SK-MEL-5 (cell line): ENCODE measurements at places on chromosomes 7 and 10. TPM values are rescaled to one million over a fixed set of nuclear protein-coding genes. Genes with fewer than 3 reads are reported as not detected.

DNA sequence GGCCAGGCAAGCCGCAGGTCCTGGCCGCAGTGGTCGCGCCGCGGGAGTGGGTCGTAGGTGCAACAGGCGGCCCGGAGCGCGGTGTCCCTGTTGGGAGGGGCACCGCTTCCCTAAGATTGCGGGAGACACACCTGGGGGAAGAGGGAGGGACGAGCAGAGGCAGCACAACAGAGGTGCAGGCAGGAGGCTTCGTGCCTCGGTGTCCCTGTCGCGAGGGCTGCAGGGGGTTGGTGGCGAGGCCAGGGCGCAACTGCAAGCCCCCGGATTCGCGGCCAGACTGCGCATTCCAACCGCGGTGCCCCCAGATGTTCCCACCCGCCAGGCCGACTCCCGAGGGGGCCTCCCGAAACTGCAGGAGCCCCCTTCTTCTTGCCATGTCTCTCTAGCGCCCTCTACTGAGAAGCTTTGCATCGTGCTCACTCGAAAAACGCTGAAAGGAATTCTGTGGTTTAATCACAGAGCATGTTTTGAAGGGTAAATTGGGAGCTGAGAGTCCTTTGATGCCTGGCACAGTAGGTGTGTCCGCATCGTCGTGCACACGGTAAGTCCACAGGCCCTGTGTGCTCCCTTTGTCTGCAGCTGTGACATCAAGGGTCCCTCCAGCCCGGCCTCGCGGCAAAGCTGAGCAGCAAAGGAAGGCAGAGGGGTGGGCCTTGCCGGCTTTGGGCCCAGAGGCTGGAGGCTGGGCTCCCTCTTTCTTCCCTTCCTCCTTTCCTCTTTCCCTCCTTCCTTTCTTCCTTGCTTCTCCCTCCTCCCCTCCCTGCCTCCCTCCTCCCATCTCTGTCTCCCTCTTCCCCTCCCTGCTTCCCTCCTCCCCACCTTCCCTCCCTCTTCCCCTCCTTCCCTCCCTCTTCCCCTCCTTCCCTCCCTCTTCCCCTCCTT is 6.2 kb upstream of the MBL2 start:
- DNase-seq = peak; percentile 40

DNA sequence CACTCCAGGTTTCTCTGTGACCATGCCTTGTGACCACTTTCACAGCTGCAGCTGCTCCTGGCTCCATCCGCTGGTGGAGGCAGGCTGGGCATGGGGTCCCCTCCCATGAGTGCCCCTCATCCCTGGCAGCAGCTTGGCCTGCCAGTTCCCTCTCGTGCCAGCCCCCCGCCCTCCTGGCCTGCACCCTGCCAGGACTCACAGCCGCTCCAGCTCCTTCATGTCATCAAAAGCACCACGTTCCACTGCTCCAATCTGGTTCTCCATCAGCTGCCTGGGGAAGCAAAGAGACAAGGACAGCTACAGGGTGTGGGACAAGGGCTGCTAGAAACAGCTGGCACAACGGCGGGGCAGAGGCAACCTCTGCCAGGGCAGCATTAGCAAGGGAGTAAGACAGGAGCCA is 22.6 kb downstream of the SLIT1 start:
- no peak for DNase-seq

PARD3 gene
- 42.4 and 44.2 TPM in 2 replicates for total RNA-seq

GRCh38 chr7:134865001-134865845 is 85.8 kb downstream of the CALD1 start:
- DNase-seq = no peak

DNA sequence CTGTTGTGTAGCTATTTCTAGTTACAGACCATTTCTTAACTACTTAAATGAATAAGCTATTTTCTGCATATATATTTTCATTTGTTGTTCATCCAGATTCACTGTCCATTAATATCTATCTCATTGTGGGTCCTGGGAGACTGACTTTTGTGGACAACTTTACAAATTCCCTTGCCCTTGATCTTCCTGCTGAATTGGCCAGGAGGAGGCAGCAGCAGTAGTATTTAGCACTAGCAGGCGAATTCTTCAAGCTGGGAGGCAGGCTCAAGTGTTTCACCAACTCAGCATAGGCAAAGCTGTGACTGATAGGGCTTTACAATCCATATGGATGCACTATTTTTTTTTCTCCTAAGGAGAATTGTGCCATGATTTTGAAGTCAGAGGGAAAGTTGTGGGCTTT is 461.0 kb upstream of the NRG3 start:
- DNase-seq = peak; percentile 75

- DNase-seq = no peak
Observed at GRCh38 chr7:2757361-2757903, 69.4 kb downstream of the AMZ1 start.

PNLIP gene
- not detected in 2 replicates for total RNA-seq

DNA sequence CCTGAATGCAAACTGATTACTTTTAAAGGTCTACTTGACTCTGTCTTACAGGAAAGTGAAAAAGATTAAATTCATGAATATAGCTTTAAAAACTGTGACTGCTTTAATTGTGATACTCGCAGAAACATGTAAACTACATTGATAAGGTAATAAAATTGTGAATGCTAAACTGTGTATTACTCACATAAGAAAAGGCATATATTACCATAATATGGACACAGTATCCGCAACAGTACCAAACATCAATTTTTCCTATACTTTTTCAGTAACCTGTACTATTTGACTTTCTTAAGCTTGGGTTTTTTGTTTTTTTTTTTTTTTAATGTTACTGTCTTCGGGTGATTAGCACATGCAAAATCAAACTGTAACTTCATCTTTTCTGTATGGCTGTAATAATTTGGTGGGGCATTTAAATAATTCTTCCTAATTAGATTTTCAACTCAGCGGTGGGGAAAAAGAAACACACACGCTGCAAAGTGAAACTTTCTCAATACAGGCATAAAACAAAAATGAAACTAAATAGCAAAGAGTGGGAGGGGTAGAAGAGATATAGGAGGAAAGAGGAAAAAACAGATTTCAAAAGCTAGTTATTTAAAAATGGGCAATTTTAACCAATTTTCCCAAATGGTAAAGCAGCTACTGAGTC is 23.2 kb downstream of the NT5C3A start:
- no peak for DNase-seq

ANKRD2 gene
- not detected in 2 replicates for total RNA-seq

CTTNBP2 gene
- 43.3 and 46.3 TPM in 2 replicates for total RNA-seq

DNA sequence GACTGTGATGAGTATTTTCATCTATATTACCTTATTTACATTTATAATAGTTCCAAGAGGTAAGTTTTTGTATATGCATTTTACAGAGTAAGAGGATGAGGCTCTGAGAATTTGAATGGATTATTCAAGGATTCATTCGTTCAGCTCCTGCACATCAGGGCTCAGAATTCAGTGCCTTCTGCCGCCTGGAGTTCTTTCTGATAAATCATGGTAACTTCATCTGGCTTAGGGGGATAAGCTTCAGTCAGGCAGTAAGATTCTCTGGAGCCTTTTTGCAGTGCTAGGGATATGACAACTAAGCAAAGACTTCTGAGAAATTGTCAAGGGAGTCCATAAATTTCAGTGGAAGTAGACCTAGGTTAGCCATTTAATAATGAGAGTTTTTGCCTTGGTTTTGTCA is 668.6 kb downstream of the NRG3 start:
- DNase-seq = no peak

DNA sequence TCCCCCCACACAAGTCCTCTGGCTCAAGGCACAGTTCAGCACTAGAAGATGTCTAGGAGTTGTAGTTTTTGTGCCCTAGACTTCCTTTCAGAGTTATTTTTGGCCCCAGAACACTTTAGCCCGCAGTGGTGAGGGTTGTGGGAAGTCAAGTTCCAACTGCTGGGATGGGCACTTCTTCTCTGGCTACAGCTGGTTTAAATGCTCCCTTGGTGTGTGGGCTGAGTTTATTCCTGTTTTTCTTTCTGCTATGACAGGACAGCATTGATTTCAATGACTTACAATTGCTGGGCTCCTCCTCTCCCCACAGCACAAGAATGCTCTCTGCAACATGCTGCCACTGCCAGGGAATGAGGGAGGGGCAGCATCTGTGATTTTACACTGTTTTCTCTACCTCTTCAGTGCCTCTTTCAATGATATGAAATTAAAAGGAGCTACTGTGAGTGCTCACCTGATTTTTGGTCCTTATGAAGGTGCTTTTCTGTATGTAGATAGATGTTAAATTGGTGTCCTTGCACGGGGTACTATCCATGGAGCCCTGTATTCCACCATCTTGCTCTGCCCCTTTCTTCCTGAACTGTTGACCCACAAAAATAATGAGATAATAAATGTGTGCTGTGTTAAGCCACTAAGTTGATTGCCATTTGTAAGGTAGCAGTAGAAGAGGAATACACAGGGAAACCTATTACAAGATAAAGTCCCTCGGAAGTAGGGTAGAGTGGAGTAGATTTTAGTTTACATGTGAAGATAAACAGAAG is 56.3 kb downstream of the SLC13A1 start:
- no peak for DNase-seq

TRPV5 gene
- total RNA-seq = not detected in 2 replicates

DNA sequence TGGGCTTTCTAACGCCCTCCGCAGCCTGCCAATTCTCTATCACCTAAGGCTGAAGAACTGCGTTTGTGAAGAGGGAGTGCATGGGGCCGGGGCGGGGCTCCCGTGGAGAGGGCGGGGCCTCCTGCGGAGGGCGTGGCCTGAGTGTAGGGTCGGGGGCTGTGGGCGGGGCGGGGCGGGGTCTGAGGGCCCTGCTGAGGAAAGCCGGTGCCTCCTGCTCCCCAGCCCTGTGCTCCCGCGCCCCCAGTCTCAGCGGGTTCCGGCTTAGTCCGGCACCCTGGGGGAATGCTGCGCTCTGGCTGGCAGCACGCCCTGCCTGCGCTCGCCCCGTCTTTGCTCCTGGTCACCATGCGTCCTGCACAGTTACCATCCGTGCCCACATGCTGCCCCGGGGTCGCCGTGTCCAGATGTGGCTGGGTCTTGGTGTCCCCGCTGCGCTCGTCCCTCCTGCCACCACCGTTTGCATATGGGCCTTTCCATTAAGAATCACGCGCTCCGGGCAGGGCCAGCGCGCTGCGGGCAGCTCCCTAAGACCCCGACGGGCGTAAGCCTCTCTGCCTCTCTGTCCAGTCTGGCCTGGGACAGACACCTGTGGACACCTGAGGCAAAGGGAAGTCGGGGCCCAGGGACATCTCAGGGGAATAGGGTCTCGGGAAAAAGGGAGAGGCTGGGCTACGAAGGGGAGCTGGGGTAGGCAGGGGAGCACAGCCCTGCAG is 144.0 kb upstream of the RET start:
- no peak for DNase-seq

- peak; percentile 70 for DNase-seq
Observed at GRCh38 chr10:99711129-99711719, 20.7 kb downstream of the COX15 start.

DNA sequence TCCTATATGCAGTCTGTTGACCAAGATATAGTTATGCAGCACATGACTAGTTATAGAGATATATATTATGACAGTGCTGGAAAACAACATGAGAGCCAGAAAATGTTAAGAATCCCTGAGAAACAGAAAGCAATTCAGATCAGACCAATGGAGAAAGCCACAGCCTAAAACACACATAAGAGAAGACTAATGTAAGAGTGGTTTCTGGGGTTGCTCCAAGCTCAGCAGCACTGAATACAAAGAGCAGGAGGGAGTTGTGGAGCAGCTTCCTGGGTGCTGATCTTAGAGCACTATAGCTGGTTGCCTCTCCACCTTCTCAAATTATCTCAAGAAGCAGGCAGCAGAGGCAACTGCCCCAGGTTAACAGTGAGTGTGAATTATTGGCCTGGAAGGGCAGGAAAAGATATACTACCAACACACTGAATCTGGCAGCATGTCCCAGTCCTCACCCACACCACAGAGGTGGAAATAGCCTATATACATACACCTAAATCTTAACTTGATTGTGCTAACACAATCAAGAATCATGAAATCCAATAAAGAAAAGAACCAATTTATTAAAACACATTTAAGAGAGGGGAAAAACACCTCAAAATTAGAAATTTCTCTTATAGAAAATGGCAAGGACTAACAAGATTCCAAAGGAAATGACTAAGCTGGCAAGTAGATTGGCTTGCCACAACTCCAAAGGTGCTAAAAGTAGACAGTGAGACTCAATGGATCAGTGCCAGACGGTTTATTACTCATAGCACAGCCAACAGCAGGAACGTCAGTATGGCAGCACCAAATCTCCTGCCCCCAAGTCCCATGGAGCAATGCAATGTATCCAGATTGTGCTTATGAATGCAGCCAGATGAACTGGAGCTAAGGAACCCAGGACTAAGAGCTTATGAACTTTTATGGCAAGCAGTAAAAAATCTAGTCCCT is 5.1 kb downstream of the PTTG1IP2 start:
- DNase-seq = no peak

- no peak for DNase-seq
Observed at GRCh38 chr10:117353684-117354083, 21.6 kb downstream of the PDZD8 start.
